ENCODE measurements at places on chromosomes 1 and 21.
A peak's percentile ranks its signal among the peaks of the same experiment; 100 is the strongest.

DNA sequence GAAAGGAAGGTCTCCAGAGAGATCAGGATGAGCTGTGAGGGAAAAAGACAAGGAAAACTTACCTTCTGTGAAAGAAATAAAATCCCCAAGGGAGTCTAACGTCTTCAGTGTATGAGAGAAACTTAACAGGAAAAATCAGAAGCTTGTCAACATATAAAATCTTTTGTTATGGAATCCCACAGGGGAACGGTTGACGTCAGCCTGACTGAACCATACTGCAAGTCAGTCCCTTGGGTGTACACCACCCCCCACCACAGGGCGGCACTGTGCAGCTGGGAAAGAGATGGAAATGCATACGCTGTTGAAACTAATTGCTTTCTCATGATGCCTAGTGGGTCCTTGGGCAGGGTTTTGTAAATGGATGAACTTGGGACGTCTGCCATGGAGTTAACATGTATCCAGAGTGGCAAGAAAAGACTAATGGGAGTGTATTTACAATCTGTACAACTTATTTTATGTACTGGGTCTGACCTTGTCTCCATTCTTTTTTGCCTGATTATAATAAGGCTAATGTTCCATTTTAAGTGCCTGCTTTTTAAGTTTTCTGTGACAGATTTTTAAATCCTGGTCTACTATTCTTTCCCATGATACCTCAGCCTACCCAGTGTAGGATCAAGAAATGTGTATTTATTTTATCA, 22.7 kb downstream of the UTP25 start:
- peak; percentile 51 for DNase-seq

- peak; percentile 17 for DNase-seq
These were observed 123.9 kb downstream of the CYYR1 start for GRCh38 chr21:26449161-26449560.

GRCh38 chr21:42063571-42064521, 7.3 kb upstream of the UMODL1 start:
- DNase-seq: peak; percentile 73

DNA sequence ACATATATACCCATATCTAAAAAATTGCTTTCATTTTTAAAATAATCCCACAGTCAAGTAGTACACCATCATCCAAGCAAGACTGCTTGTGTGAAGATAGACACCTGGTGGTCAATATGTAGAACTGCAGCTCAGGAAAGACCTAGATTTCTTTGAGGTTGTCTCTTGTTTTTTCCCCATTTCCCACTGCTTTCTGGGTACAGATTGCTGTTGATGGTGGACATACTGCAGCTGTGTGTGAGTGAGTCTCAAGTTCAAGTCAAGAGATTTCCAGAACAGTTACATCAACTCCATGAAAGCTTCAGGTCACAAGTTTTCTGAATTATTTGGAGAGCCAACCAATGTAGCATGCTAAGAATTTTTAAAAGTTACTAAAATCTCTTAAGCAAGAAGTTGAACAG, 306.4 kb downstream of the DUSP10 start:
- peak; percentile 73 for DNase-seq

DNA sequence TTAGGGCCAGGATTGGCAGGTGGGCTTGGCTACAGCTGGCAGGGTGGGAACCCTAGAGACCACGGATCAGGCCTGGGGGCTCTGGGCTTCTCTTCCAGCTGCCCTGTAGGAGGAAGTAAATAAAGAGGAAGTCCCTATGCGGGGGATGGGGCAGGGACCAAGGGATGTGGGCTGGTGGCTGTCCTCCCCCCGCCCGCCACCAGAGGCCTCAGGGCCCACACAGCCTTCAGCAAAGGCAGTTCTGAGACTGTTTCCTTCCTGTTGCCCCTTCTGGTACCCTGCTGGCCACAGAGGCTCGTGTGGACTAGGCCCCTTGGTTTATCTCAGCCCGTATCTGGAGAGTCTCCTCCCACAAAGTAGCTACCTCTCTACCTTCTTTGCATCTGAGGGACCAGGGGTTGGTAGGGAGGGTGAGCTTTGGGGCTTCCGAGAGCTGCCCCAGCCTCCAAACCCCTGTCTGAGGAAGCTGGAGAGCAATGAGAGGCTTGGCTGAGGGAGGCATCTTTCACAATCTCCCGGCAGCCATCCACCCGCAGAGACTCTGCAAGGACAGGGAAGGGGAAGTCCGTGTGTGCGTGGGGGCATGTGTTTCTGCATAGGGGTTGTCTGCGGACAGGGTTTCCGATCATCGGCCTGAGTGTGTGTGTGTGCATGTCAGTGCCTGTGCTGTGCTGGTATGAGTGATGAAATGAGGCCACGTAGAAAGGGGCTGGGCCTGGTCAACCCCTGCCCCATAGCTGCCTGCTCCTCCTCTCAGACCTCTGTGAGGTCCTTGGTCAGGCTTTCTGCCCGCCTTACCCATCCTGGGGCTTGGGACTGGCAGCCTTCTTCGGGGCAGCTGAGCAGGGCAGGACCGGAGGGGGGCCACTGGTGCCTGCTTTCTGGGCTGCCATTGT, 12.5 kb downstream of the RPS6KA1 start:
- DNase-seq: peak; percentile 81

DNA sequence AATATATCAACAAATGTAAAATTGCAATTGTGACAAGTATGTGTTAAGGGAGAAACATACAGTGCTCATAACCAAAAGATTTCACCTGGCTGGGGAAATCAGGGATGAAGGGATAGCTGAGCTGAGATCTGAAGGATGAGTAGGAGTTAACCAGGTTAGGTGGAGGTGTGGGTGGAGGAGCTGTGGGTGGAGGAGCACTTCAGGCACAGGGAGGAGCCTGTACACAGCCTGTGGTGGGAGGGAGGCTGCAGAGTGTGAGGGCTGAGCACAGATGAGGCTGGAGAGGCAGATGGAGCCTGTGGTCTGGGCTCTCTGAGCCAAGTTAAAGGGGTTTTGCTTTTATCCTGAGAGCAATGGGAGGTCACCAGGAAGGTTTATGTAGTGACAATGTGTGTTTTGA, 111.9 kb downstream of the XCL2 start:
- no peak for DNase-seq

DNA sequence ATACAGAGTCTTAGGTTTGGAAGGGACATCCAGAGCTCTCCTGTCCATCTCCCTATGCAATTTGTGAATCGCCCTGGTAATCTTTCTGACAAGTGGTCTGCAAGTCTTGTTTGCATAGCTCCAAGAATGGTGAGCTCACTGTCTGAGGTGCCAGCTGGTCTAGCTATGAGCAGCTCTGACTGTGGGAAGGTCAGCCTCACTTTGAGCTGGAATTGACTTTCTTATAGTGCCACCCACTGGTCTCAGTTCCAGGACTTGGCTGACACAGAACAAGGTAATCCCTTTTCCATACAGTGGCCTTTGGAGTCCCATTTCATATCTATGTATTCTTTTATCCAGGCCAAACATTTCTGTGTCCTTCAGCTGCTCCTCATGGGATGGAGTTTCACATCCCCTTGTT, 95.6 kb upstream of the C8B start:
- peak; percentile 30 for DNase-seq

All from stomach (tissue), 19 donors.